ENCODE measurements at places on chromosomes 11 and 22. TPM values are rescaled to one million over a fixed set of nuclear protein-coding genes. Genes with fewer than 3 reads are reported as not detected.

KRTAP5-2 gene
- 0.21 TPM for polyA plus RNA-seq

DNA sequence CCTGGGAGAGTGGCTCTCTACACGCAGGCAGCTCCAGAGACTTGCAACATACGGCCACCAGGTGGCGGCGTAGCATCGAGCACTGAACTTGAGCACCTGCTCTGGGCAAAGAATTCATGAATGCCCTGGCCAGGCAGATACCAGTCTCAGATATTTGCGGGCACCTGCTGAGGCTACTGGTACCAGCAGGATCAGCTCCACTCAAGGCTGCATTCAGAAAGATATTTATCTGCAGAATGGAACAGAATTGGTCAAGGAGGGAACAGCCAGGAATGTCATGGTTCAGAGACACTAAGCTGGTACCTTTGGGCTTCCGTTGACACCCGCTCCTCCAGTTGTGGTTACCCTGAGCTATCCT lies 10.8 kb upstream of the CCDC86 start:
- DNase-seq, result no peak

DNA sequence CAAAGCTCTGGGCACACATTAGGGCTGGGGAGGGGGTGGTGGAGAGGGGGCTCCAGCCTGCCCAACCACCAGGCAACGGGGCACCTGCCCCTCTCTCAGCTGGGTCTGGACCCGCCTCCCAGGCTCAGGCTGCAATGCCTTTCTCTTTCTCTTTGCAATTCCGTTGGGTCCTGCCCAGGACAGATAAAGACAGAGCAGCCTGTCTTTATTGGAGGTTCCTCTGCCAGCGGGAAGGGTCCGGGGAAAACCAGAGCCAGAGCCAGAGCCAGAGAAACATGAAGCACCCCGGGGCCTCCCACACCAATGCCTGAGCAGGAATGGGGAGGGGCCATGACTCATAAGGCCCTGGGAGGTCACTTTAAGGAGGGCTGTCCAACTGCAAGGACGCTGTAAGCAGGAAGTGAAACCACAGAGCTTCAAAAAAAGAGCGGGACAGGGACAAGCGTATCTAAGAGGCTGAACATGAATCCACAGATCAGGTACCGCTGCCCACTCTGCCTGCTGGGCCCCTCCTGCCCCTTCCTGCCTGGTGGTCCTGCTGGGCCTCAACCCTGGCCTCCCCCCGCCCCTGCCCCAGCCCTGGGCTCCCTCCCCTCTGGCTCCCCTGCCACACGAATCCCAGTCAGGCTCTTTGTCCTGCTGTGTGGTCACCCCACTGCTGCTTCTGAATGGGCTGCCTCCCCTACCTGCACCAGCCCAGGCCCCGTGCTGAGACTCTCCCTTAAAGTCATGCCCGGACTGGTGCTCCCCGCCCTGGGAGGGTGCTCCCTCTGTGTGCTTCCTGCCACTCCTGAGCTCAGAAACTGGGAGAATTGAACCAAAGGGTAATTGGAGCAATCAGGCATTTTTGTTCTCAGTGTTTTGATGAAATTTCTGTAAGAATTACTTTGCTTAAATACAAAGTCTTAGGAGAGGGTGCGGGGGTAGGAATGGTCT lies at the start of gene APOBEC3B:
APOBEC3B (plus strand) TSS at position 356 of the 936 bp plus-strand sequence; CDS start at position 463, 107 bp downstream.
- peak; percentile 83 for DNase-seq

- no peak for DNase-seq
These were observed 698 bp downstream of the C1QTNF4 start for GRCh38 chr11:47593492-47593933.

DNA sequence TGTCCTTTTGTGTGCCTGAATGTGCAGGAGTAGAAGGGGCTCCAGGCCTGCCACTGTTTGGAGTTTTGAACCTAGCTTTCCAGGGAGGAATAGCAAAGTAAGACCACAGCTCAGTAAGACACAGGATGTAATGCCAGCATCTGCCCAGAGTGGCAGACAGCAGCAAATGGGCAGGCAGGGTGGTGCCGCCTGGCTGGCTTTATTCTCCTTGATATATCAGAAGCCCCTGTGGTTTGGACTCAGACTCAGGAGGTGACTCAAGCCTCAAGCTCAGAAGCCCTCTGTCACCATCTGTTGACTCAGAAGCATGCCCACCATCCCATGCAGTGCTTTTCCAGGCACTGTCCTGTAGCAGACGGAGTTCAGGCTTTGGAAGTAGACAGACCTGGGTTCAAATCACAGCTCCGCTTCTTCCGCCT lies 72.7 kb upstream of the TTC12 start:
- no peak for DNase-seq
